Ascending aorta (tissue), 2 donors: ENCODE measurements at places on chromosomes 6 and 20. TPM values are rescaled to one million over a fixed set of nuclear protein-coding genes. Genes with fewer than 3 reads are reported as not detected.

- no peaks in the 10 kb centered on the region for H3K36me3 ChIP-seq
- no peak for DNase-seq
- H3K4me3 ChIP-seq, result no peak overlapping the region
- no peak overlapping the region for H3K27ac ChIP-seq
- no peaks in the 10 kb centered on the region for H3K27me3 ChIP-seq
- H3K4me1 ChIP-seq, result no peaks in the 10 kb centered on the region
Observed at GRCh38 chr6:143164565-143165105, 103.9 kb downstream of the AIG1 start.

C6orf15 gene
- not detected for total RNA-seq

- H3K4me3 ChIP-seq, result peak overlapping the region; percentile 79
- H3K27me3 ChIP-seq, result no peaks in the 10 kb centered on the region
- DNase-seq, result no peak
- H3K27ac ChIP-seq, result peak overlapping the region; percentile 98
- H3K36me3 ChIP-seq, result no peaks in the 10 kb centered on the region
- peaks cover 75% of the 10 kb centered on the region for H3K4me1 ChIP-seq
Observed at GRCh38 chr20:62924442-62925075, 1.7 kb downstream of the DIDO1 start.

DNA sequence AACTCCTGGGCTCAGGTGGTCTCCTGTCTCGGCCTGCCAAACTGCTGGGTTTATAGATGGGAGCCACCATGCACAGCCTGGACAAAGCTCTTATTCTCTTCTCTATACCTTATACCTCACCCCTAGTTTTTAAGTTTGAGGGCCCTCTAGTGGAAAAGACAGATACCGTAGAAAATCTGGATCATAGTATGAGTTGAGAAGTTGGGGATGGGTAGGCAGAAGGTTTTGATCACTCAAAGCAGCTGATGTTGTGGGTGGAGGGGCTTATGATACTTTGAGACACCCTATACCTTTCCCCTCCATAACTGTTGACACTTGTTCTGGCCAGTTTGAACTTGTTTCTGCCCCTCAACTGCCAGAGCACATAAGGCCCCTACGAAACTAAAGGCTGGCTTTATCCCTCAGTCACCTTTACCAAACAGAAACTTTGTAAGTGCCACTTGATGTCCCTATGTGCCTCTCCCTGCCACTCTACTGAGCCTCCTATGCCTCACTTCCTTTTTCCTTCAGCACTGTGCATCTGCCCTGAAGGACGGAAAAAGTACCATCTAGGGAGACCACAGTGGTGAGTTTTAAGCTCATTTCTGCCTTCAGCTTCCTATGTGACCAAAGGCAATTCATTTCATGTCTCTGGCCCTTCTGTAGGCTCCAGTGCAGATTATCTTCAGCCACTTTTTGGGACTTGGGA lies 28.6 kb downstream of the RALY start:
- H3K27ac ChIP-seq, result no peak overlapping the region
- no peak overlapping the region for H3K4me3 ChIP-seq
- no peaks in the 10 kb centered on the region for H3K27me3 ChIP-seq
- DNase-seq, result no peak
- H3K4me1 ChIP-seq, result peaks cover 48% of the 10 kb centered on the region
- H3K36me3 ChIP-seq, result no peaks in the 10 kb centered on the region

- H3K27me3 ChIP-seq, result no peaks in the 10 kb centered on the region
- H3K4me3 ChIP-seq, result no peak overlapping the region
- no peaks in the 10 kb centered on the region for H3K4me1 ChIP-seq
Observed at GRCh38 chr20:56173438-56173837, 75.1 kb upstream of the MC3R start.

GRCh38 chr6:84422380-84422968 lies 195.0 kb upstream of the CEP162 start:
- no peak overlapping the region for H3K27ac ChIP-seq
- H3K36me3 ChIP-seq, result no peaks in the 10 kb centered on the region
- H3K27me3 ChIP-seq, result no peaks in the 10 kb centered on the region

GRCh38 chr6:149454346-149454848 lies 30.4 kb downstream of the ZC3H12D start:
- H3K36me3 ChIP-seq, result no peaks in the 10 kb centered on the region
- H3K4me1 ChIP-seq, result peaks cover 23% of the 10 kb centered on the region
- peak; percentile 83 for DNase-seq
- H3K27ac ChIP-seq, result peak overlapping the region; percentile 74

- no peak overlapping the region for H3K4me3 ChIP-seq
- H3K36me3 ChIP-seq, result peaks cover 26% of the 10 kb centered on the region
- no peak for DNase-seq
- H3K4me1 ChIP-seq, result no peaks in the 10 kb centered on the region
- no peaks in the 10 kb centered on the region for H3K27me3 ChIP-seq
- H3K27ac ChIP-seq, result no peak overlapping the region
Observed at GRCh38 chr6:135402311-135402710, 95.2 kb downstream of the AHI1 start.

GRCh38 chr20:24978513-24978912 lies 14.0 kb downstream of the APMAP start:
- H3K27ac ChIP-seq, result no peak overlapping the region
- no peaks in the 10 kb centered on the region for H3K4me1 ChIP-seq
- DNase-seq, result no peak
- peaks cover 51% of the 10 kb centered on the region for H3K36me3 ChIP-seq
- H3K27me3 ChIP-seq, result no peaks in the 10 kb centered on the region

- peaks cover 3% of the 10 kb centered on the region for H3K36me3 ChIP-seq
- no peaks in the 10 kb centered on the region for H3K27me3 ChIP-seq
- no peak overlapping the region for H3K27ac ChIP-seq
Observed at GRCh38 chr6:144298194-144298593, 13.1 kb downstream of the UTRN start.

- no peaks in the 10 kb centered on the region for H3K27me3 ChIP-seq
- no peak overlapping the region for H3K4me3 ChIP-seq
- no peaks in the 10 kb centered on the region for H3K36me3 ChIP-seq
- no peak overlapping the region for H3K27ac ChIP-seq
Observed at GRCh38 chr6:90621581-90621980, 34.7 kb upstream of the MAP3K7 start.

GRCh38 chr20:46701556-46701955 lies 7.9 kb upstream of the SLC2A10 start:
- H3K4me3 ChIP-seq, result no peak overlapping the region
- no peak for DNase-seq
- H3K4me1 ChIP-seq, result no peaks in the 10 kb centered on the region
- no peaks in the 10 kb centered on the region for H3K27me3 ChIP-seq
- H3K36me3 ChIP-seq, result no peaks in the 10 kb centered on the region

ANKRD66 gene
- not detected for total RNA-seq

DNA sequence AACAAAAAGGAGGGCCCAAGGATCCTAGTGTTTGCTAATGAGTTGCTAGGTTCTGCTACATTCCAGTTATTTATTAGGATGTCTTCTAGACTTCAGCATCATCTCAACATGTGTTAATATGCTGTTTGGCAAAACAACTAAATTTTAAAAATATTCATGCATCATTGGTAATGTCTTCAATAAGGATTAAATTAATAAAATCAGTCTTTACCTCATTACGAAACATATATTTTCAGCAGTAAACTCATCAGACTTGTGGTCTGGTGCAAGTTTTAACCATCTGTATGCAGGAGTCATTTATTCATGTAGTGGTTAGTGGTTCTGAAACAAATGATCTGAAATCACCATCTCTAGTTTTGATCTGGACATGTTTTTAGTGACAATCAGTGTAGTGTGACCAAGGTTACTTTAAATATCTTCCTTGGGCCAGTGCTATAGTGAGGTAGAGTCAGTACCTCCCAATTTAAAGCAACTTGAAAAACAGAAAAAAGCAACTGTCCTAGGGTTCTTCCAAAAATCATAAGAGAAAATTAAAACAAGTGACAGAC lies 85.0 kb upstream of the KCNK16 start:
- H3K27me3 ChIP-seq, result no peaks in the 10 kb centered on the region
- DNase-seq, result no peak
- no peak overlapping the region for H3K27ac ChIP-seq
- H3K36me3 ChIP-seq, result no peaks in the 10 kb centered on the region
- no peak overlapping the region for H3K4me3 ChIP-seq
- no peaks in the 10 kb centered on the region for H3K4me1 ChIP-seq

HECA gene
- total RNA-seq, result 27.0 TPM

- DNase-seq, result no peak
- H3K27ac ChIP-seq, result no peak overlapping the region
- no peaks in the 10 kb centered on the region for H3K36me3 ChIP-seq
- H3K27me3 ChIP-seq, result no peaks in the 10 kb centered on the region
Observed at GRCh38 chr20:33947709-33948295, 45.9 kb upstream of the RALY start.

- no peaks in the 10 kb centered on the region for H3K27me3 ChIP-seq
- H3K36me3 ChIP-seq, result no peaks in the 10 kb centered on the region
- H3K27ac ChIP-seq, result no peak overlapping the region
- H3K4me1 ChIP-seq, result no peaks in the 10 kb centered on the region
Observed at GRCh38 chr6:150231525-150231850, 88.6 kb downstream of the PPP1R14C start.

DNA sequence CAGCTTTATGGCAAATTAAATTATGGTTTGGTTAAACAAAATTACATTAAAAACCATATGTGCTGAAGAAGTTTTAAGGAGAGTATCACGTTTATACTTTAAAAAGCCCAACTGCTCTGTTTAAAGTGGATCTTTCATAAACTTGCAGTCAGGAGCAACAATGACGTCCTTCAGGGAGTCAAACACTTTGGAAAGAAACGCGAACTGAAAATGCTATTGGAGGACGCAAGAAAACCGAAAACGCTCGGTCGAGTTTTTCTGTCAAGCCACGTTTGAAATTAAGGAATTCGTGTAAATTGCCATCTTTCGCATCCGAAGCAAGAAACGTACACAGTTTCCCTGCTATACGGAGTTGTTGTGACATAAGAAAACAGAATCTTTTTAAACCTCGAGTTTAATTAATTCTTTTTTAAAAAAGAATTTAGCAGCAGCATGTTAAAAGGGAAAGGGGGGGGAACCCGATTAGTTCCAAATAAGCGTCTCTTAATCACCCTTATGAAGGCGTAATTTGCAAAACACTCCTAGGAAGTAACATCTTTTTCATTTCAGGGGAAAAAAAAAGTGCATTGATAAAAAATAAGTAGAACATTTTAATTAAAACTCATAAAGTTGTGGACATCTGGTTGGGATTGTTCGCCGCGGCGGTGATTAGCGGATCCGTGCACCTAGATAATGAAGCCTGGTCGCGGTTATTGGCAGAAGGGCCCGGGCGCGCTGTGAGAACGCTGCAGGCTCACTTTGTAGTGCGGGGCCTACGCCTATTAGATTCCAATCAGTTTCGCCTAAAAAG lies 295.4 kb downstream of the TFAP2C start:
- no peak overlapping the region for H3K27ac ChIP-seq
- DNase-seq, result no peak
- H3K4me1 ChIP-seq, result no peaks in the 10 kb centered on the region
- no peak overlapping the region for H3K4me3 ChIP-seq
- H3K27me3 ChIP-seq, result peaks cover 10% of the 10 kb centered on the region

DNA sequence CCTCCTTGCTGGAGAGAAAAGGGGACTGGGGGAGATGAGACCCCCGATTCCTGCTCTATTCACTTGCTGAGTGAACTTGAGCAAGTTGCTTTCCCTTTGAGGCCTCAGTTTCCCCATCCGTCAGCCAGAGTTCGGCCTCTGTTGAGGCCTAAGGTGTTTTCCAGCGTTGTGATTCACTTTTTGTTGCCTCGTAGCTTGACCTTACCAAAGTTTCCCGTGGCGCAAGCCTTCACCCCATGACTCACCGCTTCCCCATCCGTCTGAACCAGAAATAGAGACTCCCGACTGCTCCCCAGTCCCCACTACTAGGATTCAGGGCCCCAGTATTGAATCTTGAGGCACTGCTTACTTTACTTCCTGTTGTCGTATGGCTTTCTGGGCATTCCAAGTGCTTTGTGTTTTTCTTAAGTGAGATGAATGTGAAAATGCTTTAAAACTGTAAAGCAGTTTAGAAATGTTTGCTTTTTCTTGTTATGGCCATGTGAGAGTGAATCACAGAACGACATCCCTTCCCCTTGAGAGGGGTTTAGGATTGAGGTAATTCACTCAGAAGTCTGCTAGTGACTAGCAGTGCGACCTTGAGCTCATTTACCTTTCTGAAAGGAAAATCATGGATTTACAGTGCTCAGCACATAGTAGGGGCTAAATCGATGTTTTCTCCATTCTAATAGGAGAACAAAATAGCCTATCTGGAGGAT lies 1.2 kb downstream of the CHMP4B start:
- DNase-seq, result peak; percentile 53
- H3K27ac ChIP-seq, result peak overlapping the region; percentile 94
- H3K4me3 ChIP-seq, result peak overlapping the region; percentile 99

SLC32A1 gene
- total RNA-seq, result not detected
